SHP77 (cell line): ENCODE measurements at places on chromosomes 3 and 15.
A peak's percentile ranks its signal among the peaks of the same experiment; 100 is the strongest.

DNA sequence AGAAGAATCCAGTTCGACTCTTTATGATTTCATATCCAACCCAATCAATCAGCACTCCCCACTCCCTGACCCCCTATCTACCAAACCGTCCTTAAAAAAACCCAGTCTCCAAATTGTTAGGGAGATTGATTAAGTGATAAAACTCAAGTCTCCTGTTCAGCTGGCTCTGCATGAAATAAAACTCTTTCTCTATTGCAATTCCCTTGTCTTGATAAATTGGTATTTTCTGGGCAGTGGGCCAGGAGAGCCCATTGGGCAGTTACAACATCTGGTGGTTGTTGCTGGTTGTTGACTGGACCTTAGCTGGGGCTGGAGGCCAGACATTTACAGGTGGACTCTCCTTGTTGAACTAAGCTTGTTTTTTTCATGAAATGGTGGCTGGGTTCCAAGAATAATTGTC, 642.3 kb downstream of the ROBO2 start:
- peak; percentile 64 for DNase-seq

DNA sequence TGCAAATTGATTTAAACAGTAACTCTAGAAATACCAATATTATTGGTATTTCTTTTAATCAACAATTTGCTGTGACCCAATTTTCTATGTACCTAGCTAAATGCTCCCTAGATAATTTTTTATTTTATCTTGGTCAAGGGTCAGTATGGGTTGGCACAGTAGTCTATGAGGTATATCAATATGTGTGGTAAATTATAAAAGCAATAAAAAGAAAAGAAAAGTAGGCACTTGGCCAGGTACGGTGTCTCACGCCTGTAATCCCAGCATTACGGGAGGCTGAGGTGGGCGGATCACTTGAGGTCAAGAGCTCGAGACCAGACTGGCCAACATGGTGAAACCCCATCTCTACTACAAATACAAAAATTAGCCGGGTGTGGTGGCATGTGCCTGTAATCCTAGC, 34.0 kb upstream of the STIMATE start:
- DNase-seq, result no peak

DNA sequence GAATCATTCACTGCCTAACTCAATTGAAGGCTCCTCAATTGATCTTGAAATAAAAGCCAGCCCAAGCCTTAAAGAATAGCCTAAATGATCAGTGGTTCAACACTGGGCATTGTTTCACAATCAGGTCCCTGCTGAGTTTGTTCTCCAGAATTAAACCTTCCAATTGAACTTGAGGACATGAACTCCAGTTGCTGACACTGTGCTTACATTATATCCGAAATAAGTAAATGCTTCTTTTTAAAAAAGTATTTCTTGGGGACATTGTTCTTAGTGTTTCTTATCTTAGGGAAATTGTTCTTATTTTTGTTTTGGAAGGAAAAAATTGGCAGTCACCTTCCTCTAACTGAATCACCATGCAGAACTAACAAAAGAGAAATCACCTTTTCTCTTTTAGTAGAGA, 450.2 kb downstream of the RBMS3 start:
- DNase-seq, result no peak

DNA sequence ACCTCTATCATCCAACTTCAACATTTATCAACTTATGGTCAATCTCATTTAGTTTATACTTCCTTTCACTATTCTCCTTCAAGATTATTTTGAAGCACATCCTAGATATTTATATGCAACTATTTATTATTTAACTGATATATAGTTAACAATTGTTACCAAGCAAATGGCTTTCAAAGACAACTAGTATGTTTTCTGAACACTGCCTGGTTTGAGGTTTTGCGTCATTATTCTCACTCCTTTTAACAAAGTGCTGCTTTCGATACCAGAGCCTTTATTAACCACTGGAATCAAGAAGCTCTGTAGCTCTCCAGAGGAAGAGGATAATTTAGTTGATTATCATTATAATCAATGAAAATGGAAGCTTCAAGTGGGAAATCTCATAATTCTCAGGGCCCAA, 19.6 kb downstream of the ZIC1 start:
- no peak for DNase-seq

DNA sequence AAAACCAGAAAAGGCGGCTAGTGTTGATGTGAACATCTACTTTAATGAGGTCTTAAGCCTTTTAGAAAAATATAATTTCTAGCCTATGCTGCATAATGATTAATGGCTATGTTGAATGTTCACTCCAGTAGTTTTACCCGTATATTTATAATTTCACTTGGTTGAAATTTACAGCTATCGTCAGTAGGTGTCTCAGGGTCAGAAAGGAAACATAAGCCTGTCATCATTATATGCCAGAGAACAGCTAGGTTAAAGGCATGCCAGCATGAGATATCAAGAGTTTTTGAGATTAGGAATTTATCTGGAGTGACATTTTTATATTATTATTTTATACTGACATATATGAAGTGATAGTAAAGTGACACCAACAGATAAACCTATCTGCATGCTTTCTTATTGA, 904.1 kb downstream of the OTOL1 start:
- no peak for DNase-seq

GRCh38 chr15:56491110-56491722, 26.3 kb upstream of the MNS1 start:
- peak; percentile 62 for DNase-seq

- DNase-seq, result no peak
Observed at GRCh38 chr3:193869221-193870201, 266.4 kb upstream of the HES1 start.

DNA sequence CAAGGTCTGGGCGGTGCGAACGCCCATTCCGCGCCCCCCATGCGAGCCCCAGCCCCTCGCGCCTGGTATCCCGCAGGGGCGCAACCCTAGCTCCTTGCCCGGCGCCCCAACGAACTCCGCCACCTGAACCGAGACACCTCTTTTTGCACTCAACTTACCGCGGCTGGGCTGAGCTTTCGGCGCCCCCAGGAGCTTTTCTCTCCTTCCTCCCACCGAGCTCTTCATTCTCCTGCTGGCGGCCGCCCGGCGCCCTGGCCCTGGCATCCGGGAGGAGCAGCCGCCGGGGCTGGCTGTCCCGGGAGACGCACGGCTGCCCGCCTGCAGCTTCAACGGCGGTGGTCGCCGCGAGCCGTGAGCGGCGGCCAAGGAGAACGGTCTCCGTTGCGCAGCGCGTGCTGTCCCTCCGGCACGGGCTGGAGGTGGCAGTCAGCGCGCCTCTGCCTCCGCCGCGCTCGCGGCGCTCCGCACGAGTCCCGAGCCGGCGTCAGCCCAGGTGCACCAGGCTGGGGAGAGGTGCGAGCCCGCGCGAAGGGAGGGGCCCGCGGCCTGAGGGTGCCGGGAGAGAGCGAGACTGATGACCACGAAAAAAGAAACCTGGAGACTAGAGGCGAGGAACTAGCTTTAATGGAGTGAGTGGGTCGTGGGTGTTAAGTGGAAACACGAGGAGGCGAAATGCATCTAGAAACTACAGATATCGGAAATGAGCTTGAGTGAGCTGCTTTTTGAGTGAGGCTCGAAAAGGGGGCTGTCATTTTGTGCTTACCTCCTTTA, 621.5 kb upstream of the ZNF385D start:
- DNase-seq, result no peak

GRCh38 chr3:184777566-184778356, 34.2 kb upstream of the VPS8 start:
- DNase-seq, result peak; percentile 81

GRCh38 chr3:119120480-119120879, 25.5 kb upstream of the TEX55 start:
- no peak for DNase-seq

GRCh38 chr3:72227486-72228070, 442.6 kb upstream of the PROK2 start:
- DNase-seq, result no peak

DNA sequence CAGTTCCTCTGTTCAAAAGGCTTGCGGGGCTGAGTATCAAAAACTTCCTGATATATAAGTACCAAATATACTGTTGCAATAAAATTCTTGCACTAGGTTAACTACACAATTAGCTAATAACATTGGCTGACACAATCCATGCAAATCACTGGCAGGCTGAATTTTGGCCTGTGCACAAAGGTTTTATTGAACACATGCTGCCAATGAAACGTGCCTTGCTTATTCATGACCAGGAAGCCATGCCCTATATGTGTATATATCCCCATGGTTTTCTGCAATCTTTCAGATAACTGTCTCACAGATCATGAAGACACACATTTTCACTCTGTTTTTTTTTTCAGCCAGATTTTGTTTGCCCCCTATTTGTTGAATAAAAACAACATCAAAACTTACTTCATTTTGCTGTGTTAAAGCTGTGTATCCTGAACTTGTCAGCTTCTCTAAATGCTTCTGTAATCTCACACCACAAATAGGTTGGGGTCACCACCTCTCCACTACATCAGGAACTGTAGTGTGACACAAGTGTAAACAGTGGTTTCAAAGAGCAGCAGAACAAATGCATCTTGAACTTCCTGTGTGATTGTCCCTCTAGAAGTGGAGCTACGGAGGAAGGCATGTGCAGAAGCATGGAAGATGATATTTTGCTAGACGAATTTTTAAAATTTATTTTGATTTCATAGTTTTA, 920.7 kb upstream of the NR2F2 start:
- DNase-seq, result no peak

DNA sequence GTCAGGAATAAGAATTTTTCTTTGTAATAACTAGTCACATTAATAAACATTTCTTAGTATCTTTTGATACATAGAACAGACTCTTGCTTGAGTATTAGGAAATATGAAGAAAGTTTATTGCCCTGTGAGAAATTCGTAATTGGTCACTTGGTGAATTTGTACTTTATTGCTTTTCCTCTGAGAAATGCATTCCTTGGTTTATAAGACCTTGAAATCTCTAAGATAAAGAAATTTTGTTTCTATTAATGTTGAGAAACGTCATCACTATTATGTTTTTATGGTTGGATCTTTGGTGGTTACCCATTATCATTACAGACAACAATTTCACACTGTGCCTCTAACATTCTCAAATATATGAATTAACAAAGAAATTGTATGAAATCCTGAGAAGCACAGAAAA, 652.0 kb upstream of the NECTIN3 start:
- no peak for DNase-seq

- DNase-seq, result no peak
Observed at GRCh38 chr3:167918686-167919085, 177.0 kb downstream of the GOLIM4 start.

DNA sequence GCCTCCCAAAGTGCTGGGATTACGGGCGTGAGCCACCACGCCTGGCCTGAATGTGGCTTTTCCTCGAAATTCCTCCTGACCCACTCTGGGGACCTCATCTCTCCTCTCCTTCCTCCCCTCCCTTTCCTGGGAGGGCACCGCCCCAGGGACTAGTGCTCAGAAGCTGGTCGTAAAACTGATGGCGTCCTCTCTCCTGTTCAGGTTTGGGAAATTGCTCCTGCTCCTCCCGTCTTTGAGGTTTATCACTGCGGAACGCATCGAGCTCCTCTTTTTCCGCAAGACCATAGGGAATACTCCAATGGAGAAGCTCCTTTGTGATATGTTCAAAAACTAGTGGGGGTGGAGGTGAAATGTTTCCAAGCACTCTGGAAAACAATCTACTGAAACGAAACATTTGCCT, 7.0 kb downstream of the NR2E3 start:
- no peak for DNase-seq

DNA sequence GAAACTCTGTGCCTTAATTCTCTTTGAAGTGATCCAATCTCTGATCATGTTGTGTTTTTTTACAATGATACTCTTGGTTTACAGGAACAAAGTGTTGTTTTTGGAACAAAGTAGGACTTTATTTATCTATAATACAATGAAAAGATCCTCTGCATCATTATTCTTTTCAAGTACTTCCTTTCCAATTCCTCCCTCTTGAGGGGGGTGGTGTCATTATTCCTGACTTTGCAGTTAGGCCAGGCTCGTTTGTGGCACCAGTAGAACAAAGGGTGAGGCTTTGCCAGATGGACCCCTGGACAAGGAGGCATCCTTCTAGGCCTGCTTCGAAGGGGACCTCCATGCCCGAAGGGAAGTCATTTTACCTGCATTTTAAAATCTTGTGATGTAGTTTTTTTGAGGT, 41.7 kb upstream of the ZBTB38 start:
- no peak for DNase-seq

GRCh38 chr3:174132421-174133042, 726.6 kb upstream of the NAALADL2 start:
- DNase-seq, result no peak

DNA sequence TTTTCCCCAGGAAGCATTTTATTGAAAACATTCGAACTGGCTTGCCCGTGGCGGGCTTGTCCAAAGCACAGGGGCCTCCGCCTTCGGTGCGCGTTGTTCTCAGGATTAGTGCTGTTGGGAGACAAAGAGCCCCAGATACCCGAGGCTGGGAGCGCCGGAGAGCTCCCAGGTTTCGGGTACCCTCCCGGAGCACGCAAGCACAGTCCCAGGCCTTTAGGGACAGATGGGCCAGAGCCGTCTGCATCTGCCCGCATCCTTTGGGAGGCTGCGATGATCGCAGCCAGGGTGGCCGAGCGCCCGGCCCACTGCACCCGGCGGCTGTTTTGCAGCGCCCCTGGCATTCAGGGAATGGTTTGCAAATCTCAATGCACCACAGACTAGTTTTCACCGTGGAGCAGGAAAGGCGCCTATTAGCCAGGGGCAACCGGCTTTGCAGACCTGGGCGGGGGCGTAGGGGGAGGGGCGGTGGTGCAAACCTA, 5.0 kb upstream of the FEZF2 start:
- no peak for DNase-seq

DNA sequence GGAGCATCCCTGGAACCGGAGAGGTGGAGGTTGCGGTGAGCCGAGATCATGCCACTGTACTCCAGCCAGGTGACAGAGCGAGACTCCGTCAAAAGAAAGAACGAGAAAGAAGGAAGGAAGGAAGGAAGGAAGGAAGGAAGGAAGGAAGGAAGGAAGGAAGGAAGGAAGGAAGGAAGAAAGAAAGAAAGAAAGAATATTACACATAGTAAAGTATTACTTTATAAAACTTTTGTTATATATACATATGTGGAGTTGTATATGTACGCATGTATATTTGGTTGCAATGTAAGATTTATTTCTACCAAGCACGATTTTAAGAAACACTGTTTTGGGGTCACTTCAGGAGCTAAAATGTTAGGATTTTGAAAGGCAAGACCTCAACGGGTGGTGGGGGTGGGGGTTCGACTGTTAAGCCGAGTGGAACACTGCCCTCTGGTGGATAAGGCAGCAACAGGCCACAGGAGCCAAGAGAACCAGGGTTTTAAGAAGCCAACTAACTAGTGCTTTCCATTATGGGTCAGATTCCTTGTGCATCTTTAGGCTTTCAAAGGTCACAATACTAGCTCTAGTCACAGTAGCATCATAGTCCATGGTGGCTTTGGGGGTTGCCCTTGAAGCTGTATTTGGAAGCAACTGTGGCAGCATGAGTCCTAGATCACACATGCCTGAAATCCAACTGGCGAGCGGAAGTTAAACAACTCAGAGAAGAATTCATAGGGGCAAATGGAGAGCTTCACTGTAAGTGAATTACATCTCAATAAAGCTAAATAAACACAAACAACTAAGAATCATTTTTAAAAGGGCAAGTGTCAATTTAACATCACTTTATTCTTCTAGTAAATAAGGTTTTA, 22.5 kb downstream of the GLB1 start:
- peak; percentile 48 for DNase-seq

DNA sequence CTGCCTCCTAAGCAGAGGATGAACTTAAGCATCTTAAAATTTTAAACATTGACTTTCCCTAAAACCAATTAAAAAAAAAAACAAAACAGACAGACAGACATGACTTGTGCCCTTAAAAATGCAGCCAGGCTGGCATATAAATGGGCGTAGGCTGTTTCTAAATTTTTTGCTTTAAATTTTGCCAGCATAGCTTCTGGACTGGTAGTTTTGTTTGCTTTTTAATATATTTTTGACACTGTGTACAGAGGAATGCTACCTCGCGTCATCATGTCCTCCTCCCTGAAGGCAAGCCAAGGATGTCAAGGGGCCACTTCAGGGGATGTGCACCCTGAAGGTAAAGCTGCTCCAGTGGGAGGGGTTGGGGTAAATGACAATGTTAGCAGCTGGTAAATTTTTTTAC, 134.8 kb downstream of the PGPEP1L start:
- no peak for DNase-seq
